ENCODE measurements at places on chromosomes 7 and 10.
A peak's percentile ranks its signal among the peaks of the same experiment; 100 is the strongest.

- peak; percentile 56 for DNase-seq
Measured at GRCh38 chr7:117157241-117158209, 165.3 kb downstream of the WNT2 start.

- no peak for DNase-seq
Measured at GRCh38 chr10:71970869-71971268, 6.7 kb downstream of the CHST3 start.

GRCh38 chr7:18974803-18975202, 142.6 kb downstream of the TWIST1 start:
- no peak for DNase-seq

- no peak for DNase-seq
Measured at GRCh38 chr7:109772161-109772560, 1202.5 kb downstream of the DNAJB9 start.

GRCh38 chr7:158318511-158318913, 269.1 kb downstream of the PTPRN2 start:
- DNase-seq: no peak

- no peak for DNase-seq
Measured at GRCh38 chr7:13152755-13153154, 465.3 kb downstream of the ARL4A start.

DNA sequence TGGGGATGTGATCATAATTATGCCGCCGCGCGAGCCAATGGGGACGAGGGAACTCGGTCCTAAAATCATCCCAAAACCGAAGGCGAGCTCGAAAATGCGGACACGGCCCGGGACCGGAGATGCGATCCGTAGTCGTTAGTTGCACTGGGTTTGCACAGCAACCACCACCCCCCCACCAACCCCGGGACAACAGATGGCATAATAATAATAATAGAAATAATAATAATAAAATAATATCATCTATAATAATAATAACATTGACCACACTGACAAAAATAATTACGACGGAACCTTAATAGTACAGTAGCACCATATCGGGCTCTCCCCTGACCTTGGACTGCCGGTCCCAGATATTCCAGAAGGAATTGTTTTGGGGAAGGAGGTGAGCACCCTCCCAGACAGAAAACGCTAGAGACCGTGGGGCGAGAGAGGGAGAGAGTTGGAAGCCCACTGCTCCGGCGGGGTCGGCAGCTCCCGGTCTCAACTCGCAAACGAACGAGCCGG, 1.1 kb upstream of the EMX2 start:
- no peak for DNase-seq

- DNase-seq: no peak
Measured at GRCh38 chr7:48964074-48964473, 39.7 kb downstream of the CDC14C start.

GRCh38 chr10:52959810-52960209, 187.2 kb upstream of the MBL2 start:
- DNase-seq: no peak

DNA sequence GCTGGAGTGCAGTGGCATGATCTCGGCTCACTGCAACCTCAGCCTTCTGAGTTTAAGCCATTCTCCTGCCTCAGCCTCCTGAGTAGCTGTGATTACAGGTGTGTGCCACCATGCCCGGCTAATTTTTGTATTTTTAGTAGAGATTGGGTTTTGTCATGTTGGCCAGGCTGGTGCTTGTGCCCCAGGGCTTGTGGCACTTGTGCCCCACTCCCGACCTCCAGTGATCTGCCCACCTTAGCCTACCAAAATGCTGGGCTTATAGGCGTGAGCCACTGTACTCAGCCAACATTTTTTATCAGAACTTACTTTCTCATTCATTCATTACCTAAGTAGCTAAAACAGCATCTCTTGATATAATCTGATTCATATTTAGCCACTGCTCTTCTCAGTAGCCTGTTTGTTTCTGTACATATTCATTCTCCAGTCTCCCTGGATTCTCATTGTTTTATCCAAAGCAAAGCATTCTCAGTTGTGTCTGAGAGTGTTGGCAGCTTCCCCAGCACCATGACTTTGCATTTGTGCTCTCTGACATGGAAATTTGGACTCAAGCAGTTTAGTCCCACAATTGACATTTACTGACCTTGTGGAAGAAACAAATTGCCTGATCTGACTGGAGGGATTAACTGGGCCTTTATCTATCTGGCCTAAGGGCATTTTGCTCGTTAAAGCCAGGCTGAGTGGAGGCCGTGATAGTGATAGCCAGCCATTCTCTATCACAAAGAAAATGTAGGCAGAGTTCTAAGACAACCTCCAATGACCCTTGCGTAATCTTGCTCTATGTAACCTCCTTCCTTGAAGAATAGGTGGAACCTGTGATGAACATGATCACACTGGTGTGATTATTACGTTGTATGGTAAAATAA, 44.9 kb downstream of the AKR1B15 start:
- DNase-seq: peak; percentile 90

GRCh38 chr7:98990356-98990755, 112.0 kb downstream of the TRRAP start:
- no peak for DNase-seq

GRCh38 chr7:147909431-147910148, 681.0 kb upstream of the C7orf33 start:
- DNase-seq: no peak

DNA sequence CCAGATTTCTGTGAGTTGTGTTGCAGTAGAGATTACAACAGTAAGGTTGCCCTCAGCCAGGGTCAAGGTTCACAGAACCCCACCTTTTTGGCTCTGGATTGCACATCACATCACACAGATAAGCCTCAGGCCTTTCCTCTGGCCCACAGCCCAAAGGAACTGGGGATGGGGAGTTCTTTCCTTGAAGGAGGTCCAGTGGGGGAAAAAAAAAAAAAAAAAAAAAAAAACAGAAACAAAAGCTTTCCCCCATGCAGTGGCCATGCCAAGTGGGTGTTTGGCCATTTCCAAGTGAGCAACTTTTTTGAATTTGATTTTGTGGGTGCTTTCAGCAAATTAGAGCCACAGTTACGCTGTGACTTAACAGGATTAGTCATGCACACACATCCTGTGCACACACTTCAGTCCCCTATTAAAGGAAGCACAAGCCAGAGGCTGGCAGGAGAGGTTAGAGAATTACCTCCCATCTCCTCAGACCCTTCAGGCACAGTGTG, 79.3 kb upstream of the NANOS1 start:
- DNase-seq: no peak

GRCh38 chr10:10510179-10510578, 507.5 kb upstream of the CELF2 start:
- DNase-seq: no peak

- no peak for DNase-seq
Measured at GRCh38 chr7:2253021-2253420, 11.0 kb downstream of the NUDT1 start.

All from posterior cingulate gyrus (tissue), 11 donors.